ENCODE measurements at places on chromosomes 6 and 20.

GRCh38 chr6:55395871-55396270 lies 68.6 kb downstream of the GFRAL start:
- no peak for DNase-seq

GRCh38 chr6:29491574-29491973 lies 3.8 kb upstream of the MAS1L start:
- no peak for DNase-seq

DNA sequence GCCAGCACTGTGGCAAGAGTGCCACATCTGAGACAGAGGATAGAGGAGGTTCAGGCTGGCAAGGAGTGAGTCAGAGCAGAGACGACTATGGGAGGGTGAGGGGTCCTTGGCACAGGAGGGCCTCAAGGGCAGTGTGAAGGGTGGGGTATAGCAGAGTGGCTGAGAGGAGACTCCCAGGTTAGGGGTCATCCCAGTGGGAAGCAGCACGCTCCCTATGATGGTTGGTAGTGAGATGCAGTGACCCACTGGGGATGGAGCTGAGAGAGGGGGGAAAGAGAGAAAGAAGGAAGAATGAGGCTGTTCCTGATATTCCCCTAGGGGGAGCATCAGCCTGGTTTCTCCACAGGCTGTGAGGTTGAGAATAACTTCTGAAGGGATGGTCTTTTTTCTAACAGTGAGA lies 97.3 kb downstream of the INSM1 start:
- no peak for DNase-seq

- DNase-seq = no peak
These were observed 203.7 kb downstream of the TBX18 start for GRCh38 chr6:84560436-84561390.

DNA sequence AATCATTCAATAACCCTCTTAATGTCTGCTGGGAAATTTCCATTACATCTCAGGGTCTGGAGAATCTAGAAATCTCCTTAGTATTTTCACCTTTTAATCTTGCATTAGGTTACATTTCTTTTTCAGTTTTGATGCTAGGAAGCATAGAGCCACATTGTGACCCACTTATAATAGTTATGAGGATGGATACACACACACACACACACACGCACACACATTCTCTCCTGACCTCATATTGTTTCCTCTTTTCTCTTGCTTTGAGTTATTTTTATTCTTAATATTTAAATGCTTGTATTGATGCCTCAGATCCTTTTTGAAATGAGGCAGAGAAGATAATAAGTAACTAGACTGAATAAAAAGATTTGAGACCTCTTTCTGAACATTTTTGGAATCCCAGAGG lies 128.4 kb downstream of the KLHL32 start:
- DNase-seq = no peak

DNA sequence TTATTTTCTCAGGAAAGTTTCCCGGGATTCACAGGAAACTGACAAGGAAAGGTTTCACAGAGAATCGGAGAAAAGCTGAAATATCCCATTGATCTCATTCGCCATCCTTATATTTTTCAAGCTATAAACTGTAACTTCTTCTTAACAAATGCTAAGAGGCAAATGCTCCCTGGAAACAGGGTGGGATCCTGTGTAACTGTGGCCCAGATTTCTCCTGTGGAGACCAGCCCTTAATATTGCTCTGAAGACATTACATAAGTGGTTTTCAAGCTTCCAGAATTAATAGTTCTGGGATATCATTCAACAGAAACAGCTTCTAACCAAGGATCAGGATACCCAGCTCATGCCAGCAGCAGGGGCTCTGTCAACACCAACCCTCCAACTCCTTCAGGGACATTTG lies 69.2 kb downstream of the THBS2 start:
- DNase-seq = no peak

DNA sequence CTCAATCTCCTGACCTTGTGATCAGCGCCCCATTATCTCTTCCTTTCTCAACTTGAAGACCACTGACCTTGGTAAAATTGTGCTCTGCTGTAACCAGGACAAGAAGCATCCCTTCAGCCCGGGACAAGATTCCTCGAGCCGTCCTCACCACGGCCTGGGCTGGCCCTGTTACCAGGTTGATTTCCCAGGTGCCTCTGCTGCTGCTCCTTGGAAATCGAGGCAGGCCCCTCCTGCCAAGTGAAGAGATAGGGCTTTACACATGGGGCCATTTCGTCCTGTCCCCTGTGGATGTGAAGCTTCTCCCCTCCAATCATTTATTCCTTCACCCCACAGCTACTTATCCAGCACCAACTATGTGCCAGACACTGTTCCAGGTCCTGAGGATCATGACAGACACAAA lies 21.5 kb downstream of the RAB44 start:
- DNase-seq = no peak

GRCh38 chr6:127949251-127949650 lies 48.4 kb upstream of the THEMIS start:
- no peak for DNase-seq

GRCh38 chr20:36372666-36373065 lies 66.5 kb downstream of the DLGAP4 start:
- DNase-seq = no peak

DNA sequence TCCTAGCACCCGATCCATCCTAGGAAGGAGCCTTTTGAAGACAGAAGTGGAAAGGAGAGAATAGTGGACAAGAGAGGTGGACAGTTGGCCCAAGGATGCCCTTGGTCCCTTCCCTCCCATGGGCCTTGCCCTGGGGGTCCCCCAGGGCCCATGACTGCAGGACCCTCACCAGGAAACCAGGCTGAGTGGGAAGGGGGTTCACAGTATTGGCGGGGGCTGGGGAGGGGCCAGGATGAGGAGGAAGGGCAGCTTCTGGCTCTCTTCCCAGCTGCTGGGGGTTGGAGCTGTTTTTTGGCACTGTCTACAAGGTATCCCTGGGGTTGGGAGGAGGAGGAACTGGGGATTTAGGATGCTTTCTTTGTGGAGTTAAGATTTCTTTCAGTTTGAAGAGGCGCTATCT lies 4.0 kb upstream of the DSN1 start:
- DNase-seq = no peak

- DNase-seq = no peak
These were observed 312.2 kb downstream of the ADGRG6 start for GRCh38 chr6:142613981-142614380.

GRCh38 chr6:165119231-165120020 lies 190.0 kb downstream of the C6orf118 start:
- DNase-seq = no peak
